ENCODE measurements at places on chromosomes 11 and 22.

DNA sequence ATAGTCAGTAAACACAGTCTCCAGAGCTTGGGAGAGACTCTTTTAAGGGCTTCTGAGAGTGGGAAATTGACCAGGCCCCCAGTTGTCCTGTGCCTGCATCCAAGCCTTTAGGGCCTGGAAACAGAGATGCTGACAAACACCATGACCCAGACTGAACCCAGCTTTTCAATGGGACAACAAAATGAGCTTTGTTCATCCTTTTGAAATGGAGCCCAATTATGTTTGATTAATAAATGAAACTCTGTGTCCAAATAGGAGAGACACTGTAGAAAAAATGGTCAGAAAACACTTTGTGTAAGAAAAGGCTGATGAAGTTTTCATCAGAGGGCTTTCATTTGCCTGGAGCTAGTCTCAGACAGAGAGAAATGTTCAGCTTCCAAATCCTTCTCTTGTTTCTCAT, 146.0 kb downstream of the RRAS2 start:
- DNase-seq, result no peak

GRCh38 chr11:44687388-44687787, 39.4 kb upstream of the TSPAN18 start:
- DNase-seq, result no peak

- DNase-seq, result no peak
These were observed 11.6 kb downstream of the SCN2B start for GRCh38 chr11:118164885-118165284.

GRCh38 chr22:47997052-47997590, 1234.7 kb downstream of the TBC1D22A start:
- DNase-seq, result no peak

DNA sequence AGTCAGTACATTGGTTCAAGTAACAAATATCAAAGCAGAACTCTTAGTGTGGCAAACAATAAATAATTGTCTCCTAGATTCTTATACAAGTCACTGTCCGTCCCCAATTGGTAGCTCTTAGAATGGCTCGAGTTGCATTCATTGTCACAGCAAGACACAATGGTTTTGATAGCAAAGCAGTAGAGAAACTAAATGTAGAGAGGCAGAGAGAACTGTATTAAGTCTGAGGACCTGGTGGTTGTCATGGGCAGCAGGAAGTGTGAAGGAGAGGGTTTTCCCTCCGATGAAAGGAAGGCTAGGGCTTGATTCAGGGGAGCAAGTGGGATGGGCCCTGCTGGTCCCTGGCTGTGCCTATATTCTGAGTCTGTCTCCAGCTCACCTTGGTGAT, 36.6 kb downstream of the RCOR2 start:
- no peak for DNase-seq

DNA sequence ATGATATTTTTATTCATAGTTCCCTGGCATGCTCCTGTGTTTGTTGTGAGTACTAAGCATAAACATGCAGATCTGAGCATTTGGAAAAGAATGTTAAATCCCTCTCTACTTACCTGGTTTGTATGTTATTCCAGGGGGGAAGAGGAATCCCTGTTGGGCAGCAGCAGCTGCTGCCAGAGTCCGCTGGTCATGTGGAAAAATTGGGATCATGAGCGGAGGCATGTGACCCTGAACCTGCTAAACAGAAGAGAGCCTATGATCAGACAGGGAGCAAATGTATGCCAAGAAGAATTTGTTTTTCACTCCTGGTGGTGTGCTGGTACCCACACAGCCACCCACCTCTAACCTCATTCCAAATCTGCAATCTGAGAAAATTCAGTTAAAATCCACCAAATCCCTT, 244.7 kb downstream of the SOX6 start:
- DNase-seq, result no peak

GRCh38 chr11:114309517-114309916, 13.3 kb downstream of the NNMT start:
- no peak for DNase-seq

- DNase-seq, result no peak
These were observed 652.6 kb downstream of the METTL15 start for GRCh38 chr11:28760676-28761390.

DNA sequence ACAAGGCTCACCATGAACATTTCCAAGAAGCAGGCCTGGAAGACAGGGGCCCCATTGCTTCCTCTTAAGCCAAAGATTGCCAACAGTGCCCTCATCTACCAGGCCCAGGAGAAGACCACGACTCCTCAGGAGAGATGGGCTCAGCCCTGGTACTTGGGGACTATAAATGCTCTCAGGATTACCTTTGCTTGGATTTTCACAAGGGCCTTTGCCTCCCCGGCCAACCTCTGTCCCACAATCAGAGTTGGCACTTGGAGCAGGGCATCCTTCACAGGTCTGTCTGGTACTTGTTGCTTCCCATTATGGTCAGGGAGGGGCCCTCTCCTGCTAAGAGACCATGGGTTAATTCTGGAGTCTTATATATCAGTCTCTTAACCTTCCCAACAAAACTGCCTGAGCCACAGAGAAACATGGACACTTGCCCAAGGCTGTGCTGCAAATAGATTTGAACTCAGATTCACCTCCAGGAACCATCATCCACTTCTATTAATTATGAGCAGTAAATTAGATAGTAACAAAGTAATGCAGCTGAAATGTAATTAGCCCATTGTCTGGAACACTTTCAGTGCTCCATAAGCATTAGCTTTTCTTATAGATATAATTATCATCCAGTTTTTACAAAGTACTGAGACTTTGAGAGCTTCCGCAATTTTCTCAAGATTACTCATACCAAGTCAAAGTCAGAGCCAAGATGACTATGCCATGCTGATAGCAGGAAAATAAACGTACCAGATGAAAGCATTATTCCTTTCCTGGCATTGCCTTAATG, 33.5 kb downstream of the POU2AF3 start:
- DNase-seq, result no peak

- DNase-seq, result no peak
These were observed 69.1 kb downstream of the LDLRAD3 start for GRCh38 chr11:36012979-36013378.

DNA sequence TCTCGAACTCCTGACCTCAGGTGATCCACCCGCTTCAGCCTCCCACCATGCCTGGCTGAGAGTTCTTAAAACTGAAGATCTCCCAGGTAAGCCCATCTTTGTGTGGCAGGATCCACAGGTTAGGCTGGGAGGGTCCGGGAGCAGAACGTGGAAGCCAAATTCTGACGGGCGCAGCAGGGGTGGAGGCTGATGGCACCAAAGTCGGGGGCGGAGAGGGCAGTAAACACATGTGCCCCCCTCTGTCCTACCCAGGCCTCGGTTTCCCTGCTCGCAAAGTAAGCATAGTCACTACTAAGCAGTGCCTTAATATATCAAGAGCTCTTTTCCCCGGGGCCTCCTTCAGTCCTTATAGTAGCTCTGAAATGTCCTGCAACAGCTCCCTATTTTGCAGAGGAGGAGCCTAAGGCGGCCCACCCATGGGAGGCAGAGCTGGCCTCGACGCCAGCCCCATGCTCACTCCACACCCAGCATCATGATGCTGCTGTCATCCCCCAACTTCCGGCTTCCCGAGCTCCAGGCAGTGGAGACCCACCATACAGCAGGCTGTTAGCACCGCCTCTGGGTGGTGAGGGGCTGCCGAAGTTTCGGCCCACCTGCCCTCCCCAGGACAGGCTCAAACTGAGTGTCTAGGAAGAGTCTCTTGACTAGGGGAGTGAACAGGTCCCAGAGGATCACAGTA, 230.0 kb downstream of the CTTN start:
- DNase-seq, result no peak

DNA sequence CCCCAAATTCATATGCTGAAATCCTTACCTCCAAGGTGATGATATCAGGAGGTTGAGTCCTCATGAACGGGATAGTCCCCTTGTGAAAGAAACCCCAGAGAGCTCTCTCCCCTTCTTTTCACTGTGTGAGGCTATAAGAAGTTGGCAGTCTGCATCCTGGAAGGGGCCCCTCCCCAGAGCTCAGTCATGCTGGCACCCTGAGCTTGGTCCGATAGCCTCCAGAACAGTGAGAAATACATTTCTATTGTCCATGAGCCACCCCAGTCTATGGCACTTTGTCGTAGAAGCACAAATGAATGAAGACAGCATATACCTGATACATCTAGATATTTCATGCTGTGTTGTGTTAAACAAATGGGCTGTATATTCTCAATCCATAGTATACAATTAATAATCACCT, 81.1 kb upstream of the CRTAM start:
- DNase-seq, result no peak

GRCh38 chr11:66919923-66920322, 38.3 kb downstream of the PC start:
- DNase-seq, result no peak

GRCh38 chr22:17334059-17334458, 35.2 kb upstream of the CECR2 start:
- no peak for DNase-seq

- DNase-seq, result no peak
These were observed 68.3 kb upstream of the CADM1 start for GRCh38 chr11:115572551-115572950.

GRCh38 chr11:70383664-70384565, 14.4 kb upstream of the CTTN start:
- no peak for DNase-seq

- DNase-seq, result no peak
These were observed 9.3 kb downstream of the CD82 start for GRCh38 chr11:44574610-44575287.

DNA sequence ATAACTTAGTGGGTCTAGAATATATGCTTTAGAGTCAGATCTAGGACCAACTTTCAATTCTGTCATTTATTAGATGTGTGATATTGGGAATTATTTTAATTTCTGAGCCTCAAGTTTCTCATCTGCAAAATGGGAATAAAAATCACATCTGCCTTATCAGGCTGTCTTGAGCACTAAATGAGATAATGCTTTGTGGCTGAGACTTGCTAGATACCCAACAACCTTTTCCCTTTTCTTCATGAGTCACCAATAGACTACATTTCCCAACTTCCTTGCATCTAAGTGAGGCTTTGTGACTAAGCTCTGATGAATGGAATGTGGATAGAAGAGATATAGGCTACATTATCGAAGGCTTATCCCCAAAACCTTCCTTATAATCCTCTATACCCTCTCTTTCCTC, 220.7 kb upstream of the SESN3 start:
- DNase-seq, result no peak

- DNase-seq, result no peak
These were observed 124.1 kb upstream of the MTNR1B start for GRCh38 chr11:92845390-92845789.

DNA sequence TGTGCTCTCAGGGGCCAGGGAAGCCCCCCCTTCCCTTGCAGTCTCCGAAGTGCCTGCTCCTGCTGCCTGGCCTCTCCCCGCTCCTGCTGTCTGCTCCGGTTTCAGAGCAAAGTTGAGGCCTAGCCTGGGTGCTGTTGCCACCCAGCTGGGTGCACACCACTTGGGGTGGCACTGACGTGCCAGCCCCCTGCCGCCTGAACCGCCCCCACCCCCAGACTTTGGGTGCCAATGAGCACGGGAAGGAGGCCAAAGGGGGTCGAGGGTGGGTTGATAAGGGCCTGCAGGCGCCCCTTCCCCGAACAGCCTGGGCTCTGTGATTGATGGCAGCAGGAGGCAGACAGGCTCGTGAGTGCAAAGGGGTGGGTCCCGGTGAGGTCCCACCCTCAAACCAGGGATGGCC, 48.2 kb downstream of the EMSY start:
- DNase-seq, result no peak

DNA sequence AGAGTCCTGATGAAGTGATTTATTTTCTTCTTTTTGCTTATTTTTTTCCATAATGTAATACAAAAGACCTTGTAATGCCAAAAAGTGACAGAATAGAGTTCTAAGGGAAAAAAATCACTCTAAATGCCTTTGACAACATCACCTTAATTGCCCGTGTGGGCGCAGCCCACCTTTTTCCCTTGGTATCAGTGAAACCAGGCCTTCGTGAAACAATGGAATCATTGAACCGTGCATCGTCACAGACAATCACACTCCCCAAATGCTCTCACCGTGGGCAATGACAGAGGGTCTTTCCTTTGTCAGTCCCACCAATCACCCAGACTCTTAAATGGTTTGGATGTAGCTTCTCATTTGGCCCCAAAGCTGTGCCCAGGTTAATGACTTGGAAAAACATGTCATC, 9.6 kb upstream of the SLC6A5 start:
- no peak for DNase-seq

GRCh38 chr22:31055635-31056159, 25.4 kb upstream of the SMTN start:
- no peak for DNase-seq

GRCh38 chr11:20278727-20279126, 84.8 kb upstream of the HTATIP2 start:
- peak; percentile 26 for DNase-seq

GRCh38 chr11:67076202-67076601, 19.6 kb downstream of the RHOD start:
- no peak for DNase-seq

- no peak for DNase-seq
These were observed 32.0 kb upstream of the LINC01488 start for GRCh38 chr11:69449320-69450063.

GRCh38 chr11:114197799-114198500, 98.2 kb upstream of the NNMT start:
- peak; percentile 73 for DNase-seq

DNA sequence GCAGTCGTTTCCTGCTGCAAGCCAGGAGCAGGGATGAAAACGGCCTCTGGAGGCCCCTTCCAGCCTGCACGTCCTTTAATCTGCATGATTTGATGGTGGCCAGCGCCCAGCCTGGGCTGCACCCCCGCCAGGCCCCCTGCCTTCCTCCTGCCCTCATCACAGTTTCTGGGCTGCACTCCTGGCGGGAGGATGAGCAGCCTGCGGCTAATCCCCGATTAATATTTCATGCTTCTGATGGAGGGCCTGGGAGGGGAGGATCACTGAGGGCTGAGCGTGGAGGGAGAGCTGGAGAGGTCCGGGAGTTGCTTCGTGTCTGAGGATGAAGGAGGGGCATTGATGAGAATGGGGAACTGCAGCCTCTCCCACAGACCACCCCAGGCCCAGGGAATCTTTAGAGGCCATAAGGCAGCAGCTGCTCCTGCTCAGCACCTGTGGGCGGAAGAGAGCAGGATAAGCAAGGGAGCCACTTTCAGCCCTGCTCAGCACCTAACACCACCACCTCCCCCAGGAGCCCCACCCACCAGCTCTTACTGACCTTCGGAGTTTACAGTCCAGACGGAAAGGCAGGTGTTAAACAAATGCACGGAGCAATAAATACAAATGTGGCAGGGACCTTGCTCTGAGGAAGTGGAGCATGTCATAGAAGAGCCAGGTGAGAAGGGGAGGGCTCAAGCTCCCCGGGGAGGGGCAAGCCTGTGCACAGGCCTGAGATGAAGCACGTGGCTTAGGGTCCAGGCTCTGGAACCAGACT, 135.0 kb upstream of the NECTIN1 start:
- no peak for DNase-seq

DNA sequence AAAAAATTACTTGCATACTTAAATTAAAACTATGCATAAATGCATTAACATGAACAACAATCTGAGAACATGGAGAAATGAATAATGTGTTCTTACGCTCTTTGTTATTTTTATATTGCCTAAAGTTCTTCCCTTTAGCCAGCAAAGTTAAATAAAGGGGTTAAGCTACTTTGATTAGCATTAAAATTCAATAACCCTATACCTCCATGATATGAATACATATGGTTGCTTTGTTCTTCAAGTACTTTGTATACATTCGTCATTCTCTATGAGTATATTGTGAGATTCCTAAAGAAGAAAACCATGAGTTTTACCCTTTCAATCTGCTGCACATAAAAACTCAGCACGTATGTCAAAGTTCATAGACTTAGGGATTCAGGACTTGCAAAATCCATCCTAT, 578.3 kb downstream of the DLG2 start:
- DNase-seq, result no peak

GRCh38 chr22:30198152-30198825, 48.3 kb downstream of the LIF start:
- DNase-seq, result no peak

- no peak for DNase-seq
These were observed 140.2 kb upstream of the TIMP3 start for GRCh38 chr22:32661296-32661695.

Data from HAP-1 (cell line).